A549 treated with ZK216348 at 1 μM for 4 hours (cell line): ENCODE measurements at places on chromosomes 2 and 18. TPM values are rescaled to one million over a fixed set of nuclear protein-coding genes. Genes with fewer than 3 reads are reported as not detected.

KCNF1 gene
- total RNA-seq = 20.2 to 46.1 TPM (median 40.1 TPM) in 5 replicates

EGR4 gene
- 0.09 to 0.43 TPM (median 0.20 TPM) in 5 replicates for total RNA-seq

ZFP36L2 gene
- total RNA-seq = 24.4 to 37.7 TPM (median 29.8 TPM) in 5 replicates

APCDD1 gene
- not detected in 5 replicates for total RNA-seq

MCFD2 gene
- total RNA-seq = 82.2 to 111 TPM (median 109 TPM) in 5 replicates

TAF4B gene
- 3.8 to 6.5 TPM (median 5.1 TPM) in 5 replicates for total RNA-seq

C2orf76 gene
- total RNA-seq = 10.8 to 19.8 TPM (median 11.9 TPM) in 5 replicates

CLEC4F gene
- total RNA-seq = not detected in 5 replicates

IL18R1 gene
- 0.49 to 1.2 TPM (median 0.82 TPM) in 5 replicates for total RNA-seq

ASIC4 gene
- total RNA-seq = 0.08 to 0.17 TPM (median 0.09 TPM) in 4 of 5 replicates, not detected in the other

ZNF516 gene
- 2.3 to 7.4 TPM (median 4.1 TPM) in 5 replicates for total RNA-seq

SPP2 gene
- total RNA-seq = not detected in 5 replicates
